GM12865 (cell line): ENCODE measurements at places on chromosomes 3 and 15.

- no peak for DNase-seq
Observed at GRCh38 chr15:34815836-34816235, 20.5 kb upstream of the ACTC1 start.

DNA sequence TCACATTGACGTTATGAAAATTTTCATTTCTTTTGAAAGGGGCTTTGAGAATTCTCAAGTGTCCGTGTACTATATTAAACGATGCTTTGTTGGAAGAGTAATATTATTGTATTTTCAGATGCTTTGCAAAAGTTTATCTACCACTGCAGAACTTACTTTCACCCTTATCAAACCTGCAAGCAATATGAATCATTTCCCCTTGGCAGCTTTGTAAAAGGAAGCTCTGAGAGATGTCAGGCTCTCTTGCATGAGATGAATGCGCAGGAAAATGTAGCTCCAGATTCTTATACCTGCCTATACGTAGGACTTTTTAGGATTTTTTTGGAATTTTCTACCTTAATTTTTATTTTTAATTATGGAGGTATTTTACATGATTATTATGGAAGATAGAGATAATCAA lies 34.5 kb downstream of the GPD1L start:
- DNase-seq: no peak

DNA sequence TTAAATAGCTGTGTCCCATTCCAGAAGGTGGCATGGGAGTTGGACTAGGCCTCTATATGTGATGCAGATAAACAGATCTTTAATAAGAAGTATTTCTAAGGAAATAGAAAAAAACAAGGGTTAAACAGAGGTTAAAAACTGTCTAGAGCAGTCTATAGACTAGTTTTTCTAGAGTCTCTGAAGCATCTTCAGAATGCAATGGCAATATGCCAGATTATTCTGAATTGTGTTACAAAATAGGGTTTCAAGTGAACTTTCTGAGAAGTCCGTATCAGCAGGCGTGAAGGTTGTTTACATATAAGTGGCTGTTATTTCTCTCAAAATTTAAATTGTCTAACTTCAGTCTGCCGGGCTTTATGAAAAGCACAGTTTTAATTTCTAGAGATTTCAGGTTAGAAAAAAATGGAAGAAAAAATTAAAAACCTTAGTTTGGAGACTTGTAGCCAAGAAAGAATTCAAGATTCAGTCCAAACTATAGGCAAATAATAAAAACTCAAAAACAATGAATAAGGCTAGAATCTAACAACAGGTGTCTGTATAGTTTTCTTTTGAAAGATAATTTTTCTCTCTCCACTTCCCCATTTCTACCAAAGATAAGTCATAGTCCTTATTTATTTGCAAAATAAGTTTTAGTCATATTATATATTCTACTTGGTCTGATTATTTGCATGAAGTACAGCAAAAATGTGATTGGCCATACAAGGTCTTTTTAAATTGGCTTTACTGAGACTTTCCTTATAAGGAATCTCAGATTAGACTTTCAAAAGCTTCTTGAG lies 55.2 kb downstream of the OSTN start:
- no peak for DNase-seq

- peak; percentile 64 for DNase-seq
Observed at GRCh38 chr15:75695220-75695619, 17.4 kb downstream of the CSPG4 start.

DNA sequence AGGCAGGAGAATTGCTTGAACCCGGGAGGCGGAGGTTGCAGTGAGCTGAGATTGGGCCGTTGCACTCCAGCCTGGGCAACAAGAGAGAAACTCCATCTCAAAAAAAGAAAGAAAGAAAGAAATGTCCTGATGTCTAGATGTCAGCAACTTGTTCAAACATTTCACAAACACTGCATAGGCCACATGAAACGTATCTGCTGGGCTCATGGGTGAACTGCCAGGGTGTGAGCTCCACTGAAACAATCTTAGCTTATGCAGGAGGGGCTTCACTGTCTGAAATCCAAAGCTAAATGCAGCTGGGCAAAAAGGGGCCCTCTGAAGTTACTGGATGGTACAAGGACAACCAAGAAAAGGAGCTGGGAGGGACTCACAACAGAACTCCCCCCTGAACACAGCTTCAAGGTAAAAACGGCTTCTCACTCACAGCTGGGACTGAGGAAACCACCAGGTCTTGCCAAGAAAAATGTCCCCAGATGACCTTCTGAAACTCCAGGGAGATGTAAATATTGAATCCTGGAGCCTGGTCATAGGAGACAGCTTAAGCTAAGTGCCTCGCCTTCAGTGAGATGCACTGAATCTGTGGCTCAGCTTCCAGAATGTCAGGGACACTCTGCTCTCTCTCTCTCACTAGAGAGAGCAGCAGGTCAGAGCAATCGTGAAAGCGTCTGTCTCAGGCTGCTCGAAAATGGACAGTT lies 31.9 kb downstream of the SEC61A1 start:
- DNase-seq: no peak

GRCh38 chr3:143363276-143363675 lies 243.7 kb downstream of the CHST2 start:
- DNase-seq: no peak

DNA sequence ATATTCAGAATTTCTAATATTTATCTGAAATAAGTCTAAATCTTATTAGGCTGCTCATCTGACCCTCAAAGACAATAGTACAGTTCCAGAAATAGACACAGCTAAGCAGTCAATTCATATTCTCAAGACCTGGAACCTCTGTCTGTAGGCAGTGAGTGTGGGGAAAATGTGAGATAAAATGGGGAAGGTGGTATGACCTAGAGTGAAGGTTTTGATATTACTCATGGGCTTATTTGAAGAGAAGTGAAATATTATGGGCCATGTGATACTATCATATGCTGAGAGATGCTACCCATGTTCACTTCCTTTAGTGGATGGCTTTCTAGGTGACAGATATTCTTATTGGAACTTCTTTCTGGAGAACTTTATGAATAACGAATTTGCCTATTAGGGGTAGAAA lies 33.5 kb downstream of the TGFBR2 start:
- DNase-seq: peak; percentile 59

GRCh38 chr3:45628746-45629145 lies 34.2 kb downstream of the LIMD1 start:
- DNase-seq: no peak

- DNase-seq: no peak
Observed at GRCh38 chr15:73870700-73871408, 2.5 kb upstream of the TBC1D21 start.

GRCh38 chr3:69248436-69248835 lies 126.0 kb upstream of the LMOD3 start:
- DNase-seq: no peak

DNA sequence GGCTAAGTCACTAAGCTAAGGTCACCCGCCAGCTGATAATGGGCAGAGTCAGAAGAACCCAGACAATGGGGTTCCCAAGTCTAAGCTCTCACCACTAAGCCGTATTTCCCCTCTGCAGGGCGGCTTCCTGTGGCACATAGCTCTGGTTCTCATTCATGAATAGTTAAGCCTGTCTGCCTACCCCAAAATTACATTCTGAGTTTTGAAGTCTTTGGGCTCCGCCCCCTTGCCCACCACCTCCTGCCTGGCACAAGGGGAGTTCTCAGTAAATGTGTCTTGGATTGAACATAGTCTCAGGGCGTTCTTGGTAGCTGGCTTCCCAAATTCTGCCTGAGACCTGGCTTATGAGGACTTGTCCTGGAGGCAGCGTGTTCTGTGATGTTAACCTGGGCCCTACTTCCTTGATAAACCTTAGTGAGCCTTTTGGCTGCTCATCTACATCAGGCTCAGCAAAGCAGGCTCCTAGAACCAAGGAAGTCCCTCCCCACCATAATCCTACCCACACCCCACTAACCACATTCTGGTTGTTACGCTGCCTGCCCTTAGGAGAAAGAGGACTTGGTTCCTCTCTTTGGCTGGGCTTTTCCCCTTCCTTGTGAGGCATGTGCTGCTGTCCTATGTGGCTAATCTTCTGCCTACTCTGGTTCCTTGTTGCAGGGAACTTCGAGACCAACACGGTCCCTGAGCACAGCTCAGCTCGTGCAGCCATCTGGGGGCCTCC lies 54.9 kb downstream of the STARD5 start:
- no peak for DNase-seq

- DNase-seq: peak; percentile 68
Observed at GRCh38 chr15:42056934-42057798, 36.3 kb upstream of the PLA2G4E start.

GRCh38 chr3:4584456-4585249 lies 91.5 kb downstream of the ITPR1 start:
- peak; percentile 35 for DNase-seq

- peak; percentile 62 for DNase-seq
Observed at GRCh38 chr15:32636908-32637567, 4.5 kb upstream of the SCG5 start.

DNA sequence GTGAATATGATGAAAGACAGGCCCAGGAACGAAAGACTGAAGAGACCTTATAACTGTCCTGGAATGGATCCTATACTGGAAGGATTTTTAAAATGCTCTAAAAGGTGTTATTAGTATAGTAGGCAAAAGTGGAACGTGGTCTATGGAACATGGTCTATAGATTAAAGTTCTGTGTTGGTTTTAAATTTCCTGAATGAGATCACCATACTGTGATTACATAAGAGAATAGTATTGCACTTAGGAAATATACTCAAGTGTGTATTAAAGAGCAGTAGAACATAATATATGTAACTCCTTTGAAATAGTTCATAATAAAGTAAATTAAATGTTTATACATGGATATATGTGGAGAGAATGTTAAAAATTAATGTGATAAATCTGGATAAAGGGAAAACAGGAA lies 68.2 kb downstream of the SPRED1 start:
- DNase-seq: no peak

DNA sequence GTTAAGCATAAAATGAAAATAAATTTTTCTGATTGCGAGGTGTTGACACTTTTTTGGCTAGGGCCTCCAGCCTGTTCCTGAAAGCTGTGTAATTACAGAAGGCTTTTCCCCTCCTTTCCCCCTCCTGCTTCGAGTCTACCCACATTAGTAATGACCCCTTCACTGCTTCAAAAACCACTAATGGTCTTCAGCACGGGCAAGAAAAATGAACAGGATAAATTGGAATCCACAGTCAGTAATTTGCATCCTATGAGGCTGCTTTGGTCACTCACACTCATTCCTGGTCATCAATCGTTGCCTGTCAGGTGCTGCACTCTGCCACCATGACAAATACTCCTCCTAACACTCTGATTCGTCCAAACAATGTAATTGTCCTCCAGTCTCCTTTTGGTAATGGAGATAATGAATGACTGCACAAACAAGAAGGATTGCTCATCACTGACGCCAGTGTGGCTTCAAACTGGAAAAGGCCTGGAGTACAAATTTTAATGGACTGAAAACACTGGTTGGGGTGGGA lies 148.6 kb downstream of the MEIS2 start:
- no peak for DNase-seq

DNA sequence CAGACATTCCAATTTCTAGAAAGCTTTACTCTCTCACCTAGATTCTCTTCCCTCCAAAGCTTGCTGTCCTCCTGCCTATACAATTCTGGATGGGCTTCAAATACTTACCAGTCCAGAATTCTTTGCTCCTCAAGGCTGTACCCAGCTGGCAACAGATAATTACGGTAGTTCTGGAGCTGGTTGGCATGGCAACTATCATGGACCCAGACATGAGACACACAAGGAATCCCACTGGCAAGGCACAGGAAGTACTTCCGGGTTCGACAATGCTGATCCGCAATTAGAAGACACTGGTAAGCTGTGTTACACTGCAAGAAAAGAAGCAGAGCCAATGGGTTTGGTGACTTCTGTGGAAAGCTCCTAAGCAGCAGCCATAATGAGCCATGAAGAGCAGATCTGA lies 37.9 kb downstream of the TUBGCP4 start:
- DNase-seq: no peak

DNA sequence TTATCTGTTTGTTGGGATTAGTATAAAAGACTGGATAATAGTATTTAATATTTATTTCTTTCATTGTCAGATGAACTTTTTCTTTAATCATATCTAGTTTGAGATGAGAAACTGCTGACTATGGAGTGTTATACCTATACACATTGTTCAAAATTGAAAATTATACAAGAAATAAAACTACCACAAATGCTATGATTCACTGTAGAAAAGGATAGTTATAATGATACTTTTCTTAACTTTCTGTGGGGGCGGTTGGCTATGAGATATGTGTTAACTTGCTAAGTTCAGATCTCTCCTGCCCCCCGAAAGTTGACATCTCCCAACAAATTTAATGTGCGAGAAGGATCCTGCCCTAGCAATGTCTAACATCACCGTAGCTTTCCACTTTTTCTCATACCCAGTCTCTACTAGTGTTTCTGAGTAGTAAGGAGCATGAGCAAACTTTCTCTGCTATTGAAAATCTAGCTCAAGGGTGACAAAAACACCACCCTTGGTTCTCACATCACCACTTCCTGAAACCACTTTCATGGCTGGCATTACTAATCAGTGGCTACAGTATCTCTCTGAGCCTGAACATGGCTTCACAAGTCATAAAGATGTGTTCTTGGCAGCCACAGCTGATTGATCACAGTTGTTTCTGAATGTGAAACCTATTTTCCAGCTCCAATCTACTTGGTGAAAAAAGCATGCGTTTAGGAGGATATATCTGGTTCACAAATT lies 15.8 kb upstream of the SAMMSON start:
- peak; percentile 14 for DNase-seq

DNA sequence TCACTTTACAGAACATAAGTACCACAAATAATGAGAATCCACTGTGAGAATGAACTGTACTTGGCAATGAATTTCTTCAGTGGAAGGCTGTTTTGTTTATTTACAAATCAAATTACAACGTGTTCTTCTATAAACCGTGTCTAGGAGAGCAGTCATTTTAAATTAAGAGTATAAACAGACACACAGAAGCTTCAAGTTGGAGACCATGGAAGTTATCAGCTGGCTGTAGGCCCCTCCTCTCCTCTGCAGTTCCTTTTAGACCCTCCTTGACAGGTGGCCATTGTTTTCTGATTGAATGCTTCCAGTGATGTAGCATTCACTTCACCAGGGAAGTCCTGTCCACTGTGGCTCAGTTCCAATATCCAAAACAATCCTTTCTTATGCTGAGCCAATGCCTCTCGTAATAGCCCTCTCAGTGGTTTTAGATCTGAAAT lies 7.3 kb upstream of the MAPK6 start:
- DNase-seq: peak; percentile 25

- no peak for DNase-seq
Observed at GRCh38 chr3:183980403-183980802, 37.3 kb downstream of the ABCC5 start.

GRCh38 chr3:124854009-124854408 lies 33.2 kb downstream of the ITGB5 start:
- DNase-seq: no peak

DNA sequence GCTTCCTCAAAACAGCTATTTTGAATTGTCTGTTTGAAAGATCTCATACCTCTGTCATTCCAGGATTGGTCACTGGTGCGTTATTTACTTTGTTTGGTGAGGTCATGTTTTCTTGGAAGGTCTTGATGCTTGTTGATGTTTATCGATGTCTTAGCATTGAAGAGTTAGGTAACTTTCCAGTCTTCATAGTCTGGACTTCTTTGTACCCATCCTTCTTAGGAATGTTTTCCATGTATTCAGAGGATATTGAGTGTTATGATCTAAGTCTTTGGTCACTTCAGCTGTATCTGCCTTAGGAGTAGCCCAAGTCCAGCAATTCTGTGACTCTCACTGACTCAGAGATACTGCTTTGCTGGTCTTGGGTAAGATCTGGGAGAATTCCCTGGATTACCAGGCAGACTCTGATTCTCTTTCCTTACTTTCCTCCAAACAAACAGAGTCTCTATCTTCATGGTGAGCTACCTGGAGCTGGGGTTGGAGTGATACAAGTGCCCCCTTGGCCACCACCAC lies 398.6 kb downstream of the ZIC4 start:
- no peak for DNase-seq

GRCh38 chr3:13161021-13161759 lies 88.0 kb upstream of the IQSEC1 start:
- DNase-seq: no peak

- DNase-seq: no peak
Observed at GRCh38 chr3:175146258-175146657, 287.1 kb downstream of the NAALADL2 start.
